ENCODE measurements at places on chromosomes 5 and 9. TPM values are rescaled to one million over a fixed set of nuclear protein-coding genes. Genes with fewer than 3 reads are reported as not detected.

GRCh38 chr5:42250-42649, 49.7 kb upstream of the PLEKHG4B start:
- no peak for DNase-seq

CDKN2B gene
- total RNA-seq, result 40.3 TPM

CCDC112 gene
- 9.1 TPM for total RNA-seq

DNA sequence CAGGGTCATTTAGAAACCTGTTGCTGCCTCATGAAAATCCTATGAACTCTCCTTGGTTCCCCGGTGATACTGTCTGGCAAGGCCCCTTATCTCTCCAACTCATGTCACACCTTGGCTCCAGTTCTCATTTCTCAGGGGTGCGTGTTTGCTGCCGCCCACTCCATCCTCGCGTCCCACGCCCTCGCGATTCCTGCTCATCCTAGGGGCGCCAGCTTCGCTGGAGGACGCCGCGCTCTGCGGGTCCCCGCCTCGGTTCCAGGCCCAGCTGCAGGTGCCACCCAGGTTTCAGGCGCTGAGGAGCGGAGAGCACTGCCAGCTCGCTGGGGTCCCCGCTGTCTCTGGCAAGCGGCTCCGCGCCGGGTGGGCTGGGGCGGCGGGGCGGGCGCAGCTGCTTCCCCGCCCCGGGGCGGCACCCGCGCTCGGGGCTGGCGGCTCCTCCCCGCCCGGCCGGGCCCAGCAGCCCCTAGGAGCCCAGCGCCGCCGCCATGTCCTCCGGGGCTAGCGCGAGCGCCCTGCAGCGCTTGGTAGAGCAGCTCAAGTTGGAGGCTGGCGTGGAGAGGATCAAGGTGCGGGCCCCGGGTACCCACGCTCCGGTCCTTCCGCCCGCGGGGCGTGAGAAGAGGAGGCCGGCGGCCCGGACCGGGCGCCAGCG, at the start of gene GNG10:
TSS of gene GNG10 (plus strand) at position 456 of the 652 bp plus-strand sequence. CDS start at position 486, 30 bp downstream.
- peak; percentile 50 for DNase-seq

DNA sequence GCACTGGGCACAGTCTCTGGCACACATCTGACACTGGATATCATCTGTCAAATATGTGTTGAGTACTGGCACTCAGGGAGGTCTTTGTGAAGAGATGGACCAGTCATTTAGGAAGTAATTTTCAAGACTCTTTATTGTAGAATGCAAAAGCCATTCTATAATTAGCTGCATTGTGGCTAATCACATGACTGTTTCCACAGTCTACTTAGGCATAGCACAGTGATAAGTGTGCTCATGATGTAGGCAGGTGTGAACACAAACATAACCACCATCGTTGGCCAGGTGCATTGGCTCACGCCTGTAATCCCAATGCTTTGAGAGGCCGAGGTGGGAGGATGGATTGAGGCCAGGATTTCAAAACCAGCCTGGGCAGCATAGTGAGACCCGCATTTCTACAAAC, 62.2 kb downstream of the CFAP77 start:
- no peak for DNase-seq

ADGRD2 gene
- 0.62 TPM for total RNA-seq

- no peak for DNase-seq
Measured at GRCh38 chr9:99345942-99346341, 123.9 kb downstream of the SEC61B start.

MCIDAS gene
- not detected for total RNA-seq

- DNase-seq, result no peak
Measured at GRCh38 chr5:75185763-75186162, 50.9 kb downstream of the ANKRD31 start.

DNA sequence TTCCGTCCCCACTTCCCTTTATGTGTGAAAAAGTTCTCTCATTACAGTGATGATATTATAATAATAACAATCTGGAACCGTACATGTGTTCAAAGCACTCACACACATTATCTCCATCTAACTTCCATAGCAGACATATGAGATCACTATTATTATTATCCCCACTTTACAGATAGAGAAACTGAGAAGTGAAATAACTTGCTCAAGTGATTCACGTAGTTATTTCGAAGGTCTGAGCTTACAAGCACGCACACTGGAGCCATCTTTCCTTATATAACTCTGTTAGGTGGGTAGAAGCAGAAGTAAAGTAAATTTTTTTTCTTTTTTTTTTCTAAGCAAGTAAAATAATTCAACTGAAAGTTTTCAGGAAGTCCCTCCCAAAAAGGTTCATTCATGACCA, 62.9 kb upstream of the PTGER4 start:
- DNase-seq, result no peak

SLC1A1 gene
- total RNA-seq, result 3.5 TPM

GRCh38 chr5:63118221-63118620, 539.6 kb downstream of the LRRC70 start:
- no peak for DNase-seq

EDIL3 gene
- total RNA-seq, result 51.3 TPM

PCDHGB4 gene
- total RNA-seq, result 35.5 TPM

DNA sequence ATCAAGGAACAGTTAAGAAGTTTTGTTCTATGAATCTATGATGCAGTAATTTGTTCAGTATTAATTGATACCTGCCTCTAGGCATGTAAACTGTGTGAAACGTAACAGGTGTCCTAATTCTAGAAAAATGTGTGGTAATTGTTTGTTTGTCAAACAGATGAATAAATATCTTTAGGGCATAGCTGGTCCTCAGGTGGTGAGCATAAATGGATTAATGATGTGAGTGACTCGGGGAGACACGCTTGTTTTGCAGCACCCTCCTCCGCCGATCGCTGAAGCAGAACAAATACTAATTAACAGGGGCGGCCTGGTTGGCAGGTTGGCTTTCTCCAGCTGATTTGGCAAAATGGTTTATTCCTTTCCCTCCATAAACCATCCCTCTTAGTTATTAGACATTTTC, 88.8 kb downstream of the TLE4 start:
- no peak for DNase-seq

DNA sequence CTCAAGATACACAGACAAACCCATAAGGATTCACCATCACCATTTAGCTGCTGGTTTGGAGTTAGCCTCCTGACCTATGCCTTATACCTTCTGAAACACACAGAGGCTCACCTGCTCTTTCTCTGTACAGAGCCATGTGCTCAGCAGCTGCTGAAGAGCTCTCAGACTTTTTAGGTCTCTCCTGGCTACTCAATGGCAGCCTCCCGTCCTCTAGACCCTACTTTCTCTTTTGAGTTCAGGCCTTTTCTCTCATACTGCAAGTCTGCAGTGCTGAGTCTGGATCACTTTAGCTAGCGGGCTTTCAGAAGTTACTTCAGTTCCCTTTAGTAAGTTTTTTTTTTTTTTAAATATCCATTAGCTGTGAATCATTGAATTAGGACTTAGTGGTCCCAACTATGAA, 25.7 kb downstream of the LVRN start:
- DNase-seq, result no peak

RMRP gene
- total RNA-seq, result 21,148 TPM

ENHO gene
- total RNA-seq, result 1.0 TPM

EIF4E1B gene
- total RNA-seq, result not detected

- no peak for DNase-seq
Measured at GRCh38 chr5:75681125-75681830, 36.0 kb downstream of the POC5 start.

GRCh38 chr9:105431424-105432246, 16.2 kb upstream of the FSD1L start:
- DNase-seq, result no peak

DNA sequence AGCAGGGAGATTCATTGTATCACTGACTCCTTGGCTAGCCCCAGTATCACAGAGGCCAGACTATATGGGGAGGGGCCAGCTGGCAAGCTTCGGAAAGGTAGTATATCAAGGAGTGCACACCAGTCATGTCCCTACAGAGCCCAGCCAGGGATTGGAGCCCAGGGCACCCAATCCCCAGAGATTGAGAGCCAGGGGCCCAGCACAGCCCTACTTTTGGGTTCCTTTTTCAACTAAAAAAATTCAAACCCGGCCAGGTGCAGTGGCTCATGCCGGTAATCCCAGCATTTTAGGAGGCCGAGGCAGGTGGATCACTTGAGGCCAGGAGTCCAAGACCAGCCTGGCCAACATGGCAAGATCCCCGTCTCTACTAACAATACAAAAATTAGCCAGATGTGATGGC, 5.4 kb upstream of the MYORG start:
- DNase-seq, result peak; percentile 29

GRCh38 chr5:120677481-120677880, 213.4 kb downstream of the PRR16 start:
- no peak for DNase-seq

DNA sequence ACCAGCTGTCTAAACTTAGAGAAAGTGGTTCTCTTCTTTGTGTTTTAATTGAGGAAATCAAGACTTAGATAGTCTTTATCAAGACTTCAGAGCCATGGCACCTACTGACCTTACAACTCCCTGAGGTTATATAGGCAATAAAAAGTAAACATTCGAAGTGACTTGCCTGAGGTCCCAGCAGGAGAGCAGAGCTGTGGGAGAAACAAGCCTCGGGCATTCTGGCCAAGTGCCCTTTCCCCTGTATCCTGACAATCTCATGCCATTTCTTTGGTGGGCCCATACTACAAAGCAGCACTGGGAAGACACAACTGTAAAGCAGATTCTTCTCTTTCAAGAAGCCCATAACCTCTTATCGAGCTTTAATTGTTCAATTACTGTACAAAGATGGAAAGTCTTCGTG, 23.1 kb downstream of the FREM1 start:
- no peak for DNase-seq
